Stimulated activated CD4-positive, alpha-beta T cell treated with anti-CD3 and anti-CD28 coated beads, Interleukin-1b, Interleukin-23, amount 100 ng/mL, for 4 hours (primary cell): ENCODE measurements at places on chromosomes 11 and 22.

DNA sequence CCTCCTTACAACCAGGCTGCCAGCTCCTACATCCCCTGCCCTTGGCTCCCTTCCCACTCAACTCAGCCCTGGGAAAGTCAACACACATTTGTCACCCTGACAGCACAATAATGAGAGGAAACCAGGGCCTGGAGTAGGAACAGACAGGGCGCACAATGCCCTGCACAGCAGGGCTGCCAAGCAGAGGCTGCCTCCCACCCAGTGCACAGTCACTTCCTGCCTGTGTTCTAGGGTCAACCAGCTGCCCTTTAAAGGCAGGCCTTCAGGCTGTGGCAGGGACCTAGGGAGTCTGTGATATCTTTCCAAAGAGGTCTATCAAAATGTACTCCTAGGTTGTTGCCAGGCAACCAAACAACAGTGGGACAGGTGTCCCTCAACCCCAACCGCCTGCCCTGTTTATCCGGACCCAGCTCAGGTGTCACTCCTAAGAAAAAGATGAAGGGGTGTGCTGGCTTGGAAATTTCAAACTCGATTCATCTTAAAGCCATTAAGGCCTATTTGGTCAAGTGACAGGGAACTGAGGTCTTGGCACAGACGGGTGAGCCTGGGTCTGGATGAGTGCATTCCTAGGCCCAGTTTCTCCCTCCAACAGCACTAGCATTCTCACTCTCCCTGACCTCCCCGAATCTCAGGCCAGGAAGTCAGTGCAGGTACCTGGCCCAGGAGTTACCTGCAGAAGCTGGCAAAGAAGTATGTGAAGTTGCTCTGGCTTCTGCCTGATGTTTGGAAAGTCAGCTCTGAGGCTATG is 110.3 kb upstream of the PITPNB start:
- no peak for DNase-seq

DNA sequence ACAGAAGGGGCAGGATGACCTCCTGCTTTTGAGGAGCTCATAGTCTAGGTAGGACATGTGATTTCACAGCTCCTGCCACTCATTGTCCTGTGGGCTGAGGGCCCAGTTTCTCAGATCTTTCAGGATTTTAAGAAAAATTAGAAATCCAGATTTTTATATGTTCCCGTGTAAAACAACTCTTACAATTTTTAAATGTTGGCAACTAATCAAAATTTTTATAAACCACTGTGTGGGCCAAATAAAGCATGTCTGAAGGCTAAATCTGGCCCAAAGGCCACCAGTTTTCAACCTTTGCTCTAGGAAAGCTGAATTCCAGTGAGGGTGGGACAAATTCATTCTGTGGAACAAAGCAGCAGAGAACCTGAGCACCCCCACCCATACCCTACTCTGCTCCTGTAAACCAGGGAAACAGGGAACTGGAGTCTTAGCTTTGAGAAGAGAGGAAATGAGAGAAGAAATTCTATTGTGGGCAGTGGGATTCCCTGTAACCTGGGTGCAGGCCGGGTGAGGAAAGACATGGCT is 20.6 kb downstream of the LRRC32 start:
- no peak for DNase-seq

GRCh38 chr22:45758603-45759002 is 87.0 kb downstream of the ATXN10 start:
- DNase-seq = no peak

- DNase-seq = no peak
Measured at GRCh38 chr11:14309425-14310192, 49.4 kb downstream of the RRAS2 start.

GRCh38 chr11:119599864-119600541 is 129.0 kb downstream of the NECTIN1 start:
- no peak for DNase-seq

- DNase-seq = no peak
Measured at GRCh38 chr22:32829451-32829851, 27.9 kb downstream of the TIMP3 start.

GRCh38 chr11:32487270-32487669 is 51.9 kb upstream of the WT1 start:
- DNase-seq = no peak

DNA sequence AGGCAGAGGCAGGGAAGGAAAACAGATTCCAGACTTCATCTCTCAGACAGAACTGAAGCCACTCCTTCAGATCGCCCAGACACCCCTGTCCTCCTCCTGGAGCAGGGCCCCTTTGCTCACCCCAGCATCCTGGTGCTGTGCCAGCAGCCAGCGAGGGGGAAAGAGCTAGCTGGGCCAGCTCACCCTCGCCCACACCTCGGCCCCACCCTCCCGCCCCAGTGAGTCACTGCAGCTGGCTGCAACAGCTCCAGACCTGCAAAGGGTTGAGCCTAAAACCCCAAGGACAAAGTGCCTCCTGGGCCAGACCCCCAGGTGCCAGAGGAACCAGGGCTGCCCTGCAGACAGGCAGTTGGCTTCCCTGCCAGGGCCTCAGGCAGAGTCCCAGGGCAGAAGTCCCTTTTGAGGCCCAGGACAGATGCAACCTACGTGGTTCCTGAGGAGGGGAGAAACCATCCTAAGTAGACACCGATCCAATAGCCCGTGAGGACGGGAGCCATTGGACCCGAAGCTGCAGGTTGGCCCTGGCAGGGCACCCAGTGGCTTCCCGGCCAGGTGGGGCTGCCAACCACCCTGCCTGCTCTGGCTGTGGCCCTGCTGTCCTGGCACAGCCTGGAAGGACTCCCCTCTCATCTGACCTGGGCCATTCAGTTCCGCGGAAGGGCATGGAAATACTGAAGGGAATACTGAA is 7.2 kb downstream of the AHNAK start:
- DNase-seq = no peak

- no peak for DNase-seq
Measured at GRCh38 chr11:118410055-118410745, 8.8 kb downstream of the ATP5MG start.

DNA sequence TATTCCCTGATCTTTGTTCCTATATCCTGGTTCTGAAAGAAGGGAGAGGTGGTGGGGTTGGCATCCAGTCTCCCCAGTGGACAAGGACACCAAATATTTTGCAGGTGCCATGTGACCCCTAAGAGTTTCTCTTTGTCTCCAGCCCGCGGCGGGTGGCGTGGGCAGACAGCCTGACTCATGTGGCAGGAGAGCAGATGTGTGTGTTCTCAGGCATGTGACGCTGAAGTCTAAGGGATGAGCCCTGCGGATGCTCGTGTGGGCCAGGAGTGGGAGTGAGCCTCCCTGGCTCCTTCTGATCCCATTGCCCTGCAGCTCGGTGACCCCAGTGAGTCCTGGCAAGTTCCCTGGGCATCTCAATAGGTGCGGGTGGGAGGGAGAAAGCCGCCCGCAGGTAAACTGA is 94.8 kb upstream of the TBCEL start:
- DNase-seq = no peak

GRCh38 chr11:118640332-118641154 is 33.1 kb downstream of the PHLDB1 start:
- no peak for DNase-seq

DNA sequence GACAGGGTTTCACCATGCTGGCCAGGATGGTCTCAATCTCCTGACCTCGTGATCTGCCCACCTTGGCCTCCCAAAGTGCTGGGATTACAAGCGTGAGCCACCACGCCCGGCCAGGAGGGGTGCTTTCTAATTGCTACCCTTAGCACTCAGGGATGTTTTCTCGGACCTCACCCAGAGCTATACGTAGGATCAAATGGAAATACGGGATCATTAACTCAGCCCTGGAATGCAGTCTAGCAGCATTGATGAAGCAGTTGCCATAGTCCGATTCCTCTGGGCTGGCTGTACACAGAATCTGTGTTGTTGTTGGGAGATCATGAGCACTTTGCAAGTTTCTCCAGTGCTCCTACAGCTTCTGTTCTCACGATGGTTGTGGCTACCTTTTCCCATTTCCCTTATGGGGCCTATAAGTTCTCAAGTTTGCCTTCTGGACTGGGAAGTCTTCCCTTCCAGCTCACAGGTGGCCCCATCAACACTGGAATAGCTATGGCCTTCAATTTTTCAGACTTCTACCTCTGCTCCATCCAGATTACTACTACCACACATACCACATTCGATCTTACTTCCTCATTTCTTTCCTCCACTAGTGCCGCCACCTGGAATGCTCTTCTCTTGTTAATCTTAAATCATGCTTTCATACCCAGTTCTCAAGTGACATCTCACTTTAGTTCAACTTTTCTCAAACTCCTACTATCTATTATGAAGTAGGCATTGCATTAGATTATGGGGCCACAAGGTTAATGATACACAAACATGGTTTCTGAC is 16.1 kb upstream of the PCF11 start:
- DNase-seq = no peak

- DNase-seq = no peak
Measured at GRCh38 chr11:8523396-8523795, 70.6 kb downstream of the STK33 start.

DNA sequence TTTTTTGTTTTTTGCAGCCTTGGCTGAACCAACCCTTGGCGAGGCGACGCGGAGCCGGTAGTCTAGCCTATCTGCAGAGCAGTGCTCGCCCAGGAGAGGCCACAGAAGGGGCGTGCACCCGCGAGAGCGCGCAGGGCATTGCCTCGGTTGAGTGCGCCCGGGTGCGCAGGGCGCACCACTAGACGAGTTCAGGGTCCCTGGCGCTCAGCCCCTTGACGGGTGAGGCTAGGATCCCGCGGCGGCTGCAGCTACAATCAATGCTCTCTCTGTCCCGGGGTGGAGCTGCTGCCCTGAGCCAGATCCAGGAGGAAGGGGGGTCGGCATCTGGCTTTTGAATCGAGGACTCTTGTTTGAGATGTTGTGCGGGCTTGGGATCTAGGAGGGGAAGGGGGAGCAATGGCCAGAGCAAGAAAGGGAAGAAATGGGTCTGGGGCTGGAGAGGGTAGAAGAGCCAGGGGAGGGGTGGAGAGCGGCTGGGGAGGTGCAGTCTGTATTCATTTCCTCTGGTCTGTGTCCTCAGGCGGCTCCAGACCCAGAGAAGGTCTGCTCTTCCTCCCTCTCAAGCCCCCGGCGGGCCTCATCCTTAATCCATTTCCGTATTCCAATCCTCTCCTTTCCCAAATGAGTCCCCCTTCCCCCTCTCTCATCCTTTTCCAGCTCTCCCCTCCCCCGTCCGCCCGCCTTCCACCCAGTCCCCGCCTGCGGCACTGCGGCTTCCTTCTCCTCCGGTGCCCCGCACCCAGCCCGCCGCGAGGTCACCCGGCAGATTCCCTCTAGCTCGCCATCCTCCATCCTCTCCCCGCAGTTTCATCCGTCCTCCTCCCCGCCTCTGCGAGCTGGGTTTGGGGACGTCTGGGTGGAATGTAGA is 797 bp downstream of the THY1 start:
- DNase-seq = no peak

DNA sequence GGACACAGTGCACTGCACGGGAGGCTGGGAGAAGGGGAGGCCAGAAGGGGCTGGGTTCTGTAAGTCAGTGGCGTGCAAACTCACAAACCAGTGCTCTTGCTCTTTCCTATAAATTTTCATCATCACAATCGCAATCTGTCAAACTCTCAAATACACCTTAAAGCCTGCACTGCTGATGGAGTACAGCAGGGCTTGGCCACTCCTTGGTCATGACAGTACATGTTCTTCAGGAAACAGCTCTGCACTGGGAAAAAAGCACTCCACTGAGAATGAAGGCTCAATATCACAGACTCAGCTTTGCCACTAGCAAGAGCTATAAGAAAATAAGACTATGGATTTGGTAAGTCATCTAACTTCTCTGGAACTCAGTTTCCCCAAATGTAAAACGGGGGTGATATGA is 111.0 kb downstream of the RBFOX2 start:
- no peak for DNase-seq

DNA sequence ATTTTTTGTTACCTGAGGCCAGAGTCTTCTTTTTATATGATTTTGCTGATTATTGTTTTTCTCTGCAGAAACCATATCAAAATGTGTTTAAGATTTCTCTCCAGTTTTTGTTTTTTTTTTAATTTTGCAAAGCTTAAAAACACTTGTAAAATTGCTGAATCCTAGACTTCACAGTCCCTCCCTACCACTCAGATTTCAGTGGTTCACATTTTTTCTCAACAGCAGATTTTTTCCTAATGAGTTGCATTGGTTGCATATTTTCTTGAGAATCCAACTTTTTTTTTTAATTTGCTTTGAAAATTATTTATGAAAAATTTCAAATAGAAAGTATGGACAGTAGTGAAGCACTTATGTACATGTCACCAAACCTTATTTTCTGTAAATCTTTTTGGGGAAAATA is 5.8 kb downstream of the ARL14EP start:
- DNase-seq = no peak

DNA sequence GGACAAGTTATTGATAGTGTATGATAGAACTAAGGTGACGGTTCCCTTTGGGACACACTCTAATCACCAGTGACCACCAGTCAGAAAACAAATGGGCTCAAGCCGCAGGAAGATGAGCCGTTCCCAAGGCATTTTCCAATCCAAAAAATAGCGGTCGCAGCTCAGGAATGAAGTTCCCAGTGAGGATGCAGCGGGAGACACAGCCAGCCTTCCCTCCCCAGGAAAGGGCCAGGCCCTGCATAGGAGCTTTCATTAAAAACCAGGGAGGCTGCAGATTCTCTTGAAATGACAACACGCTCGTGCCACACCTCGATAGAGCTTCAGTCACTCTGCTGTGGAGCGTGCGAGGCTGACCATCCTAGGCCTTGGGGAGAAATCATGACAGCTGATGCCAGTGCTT is 65.8 kb upstream of the WNT7B start:
- DNase-seq = no peak

- no peak for DNase-seq
Measured at GRCh38 chr22:49618677-49618953, 209.1 kb downstream of the BRD1 start.

GRCh38 chr22:49240016-49240380 is 587.7 kb downstream of the BRD1 start:
- DNase-seq = no peak

GRCh38 chr11:120651396-120651795 is 139.8 kb downstream of the GRIK4 start:
- no peak for DNase-seq

DNA sequence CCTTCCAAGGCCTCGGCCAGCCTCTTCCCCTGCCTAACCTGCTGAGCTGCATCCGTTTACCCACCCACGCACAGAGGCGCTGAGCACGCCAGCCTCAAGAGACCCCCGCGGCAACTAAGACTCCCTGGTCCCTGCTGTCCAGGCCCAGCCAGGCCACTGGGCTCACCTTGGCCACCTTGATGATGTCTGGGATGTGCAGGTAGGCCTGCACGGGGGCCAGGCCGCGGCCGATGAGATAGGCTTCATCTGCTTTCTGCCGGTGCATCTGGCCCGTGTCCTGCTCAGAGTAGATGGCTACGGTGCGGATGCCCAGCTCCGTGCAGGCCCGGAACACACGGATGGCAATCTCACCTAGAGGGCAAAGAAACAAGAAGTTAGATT is 14.6 kb downstream of the LRFN4 start:
- DNase-seq = no peak

DNA sequence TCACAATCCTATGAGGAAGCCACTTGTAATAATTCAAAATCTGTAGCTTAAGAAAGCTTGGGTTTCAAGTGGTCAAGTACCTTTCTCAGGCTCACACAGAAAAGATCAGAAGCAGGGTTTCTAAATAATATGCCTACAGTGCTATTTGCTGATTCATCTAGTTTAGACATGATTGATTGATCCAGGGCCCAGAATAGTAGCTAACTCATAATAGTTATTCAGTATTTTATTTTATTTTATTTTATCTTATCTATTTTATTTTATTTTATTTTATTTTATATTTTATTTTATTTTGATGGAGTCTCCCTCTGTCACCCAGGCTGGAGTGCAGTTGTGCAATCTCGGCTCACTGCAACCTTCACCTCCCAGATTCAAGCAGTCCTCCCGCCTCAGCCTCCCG is 15.9 kb upstream of the PANX3 start:
- no peak for DNase-seq
